ENCODE measurements at places on chromosomes 13 and 19.

DNA sequence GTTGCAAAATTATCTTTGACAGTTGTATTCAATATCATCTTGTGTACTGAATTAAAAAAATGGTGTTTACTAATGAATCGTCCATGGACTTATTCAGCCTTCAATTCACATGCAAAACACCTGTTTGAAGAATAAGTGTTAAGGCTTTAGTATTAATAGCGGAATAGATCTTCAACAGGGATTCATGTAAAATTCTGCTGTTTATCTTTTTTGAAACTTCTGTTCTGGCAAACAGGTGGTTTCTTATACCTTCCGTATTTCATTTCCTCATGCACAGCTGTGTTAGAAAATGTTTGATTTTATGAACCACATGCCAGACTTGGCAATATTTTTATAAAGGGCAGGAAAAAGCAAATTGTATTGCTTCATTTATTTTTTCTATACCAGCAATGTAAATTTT, 255.7 kb downstream of the DACH1 start:
- DNase-seq: no peak

DNA sequence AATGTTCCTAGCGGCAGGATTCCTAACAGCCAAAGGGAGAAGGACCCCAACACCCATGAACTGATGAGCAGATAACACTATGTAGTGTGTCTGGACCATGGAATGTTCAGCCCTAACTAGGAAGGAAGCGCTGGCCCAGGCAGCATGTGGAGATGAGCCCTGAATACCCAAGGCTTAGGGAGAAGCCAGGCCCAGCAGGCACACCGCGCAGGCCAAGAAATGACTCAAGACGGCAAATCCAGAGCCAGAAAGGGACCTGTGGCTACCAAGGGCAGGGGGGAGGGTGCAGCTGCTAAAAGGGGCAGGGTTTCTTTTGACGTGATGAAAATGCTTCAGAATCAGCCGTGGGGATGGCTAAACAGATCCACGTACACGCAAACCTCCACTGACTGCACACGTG, 20.7 kb upstream of the TINCR start:
- no peak for DNase-seq

DNA sequence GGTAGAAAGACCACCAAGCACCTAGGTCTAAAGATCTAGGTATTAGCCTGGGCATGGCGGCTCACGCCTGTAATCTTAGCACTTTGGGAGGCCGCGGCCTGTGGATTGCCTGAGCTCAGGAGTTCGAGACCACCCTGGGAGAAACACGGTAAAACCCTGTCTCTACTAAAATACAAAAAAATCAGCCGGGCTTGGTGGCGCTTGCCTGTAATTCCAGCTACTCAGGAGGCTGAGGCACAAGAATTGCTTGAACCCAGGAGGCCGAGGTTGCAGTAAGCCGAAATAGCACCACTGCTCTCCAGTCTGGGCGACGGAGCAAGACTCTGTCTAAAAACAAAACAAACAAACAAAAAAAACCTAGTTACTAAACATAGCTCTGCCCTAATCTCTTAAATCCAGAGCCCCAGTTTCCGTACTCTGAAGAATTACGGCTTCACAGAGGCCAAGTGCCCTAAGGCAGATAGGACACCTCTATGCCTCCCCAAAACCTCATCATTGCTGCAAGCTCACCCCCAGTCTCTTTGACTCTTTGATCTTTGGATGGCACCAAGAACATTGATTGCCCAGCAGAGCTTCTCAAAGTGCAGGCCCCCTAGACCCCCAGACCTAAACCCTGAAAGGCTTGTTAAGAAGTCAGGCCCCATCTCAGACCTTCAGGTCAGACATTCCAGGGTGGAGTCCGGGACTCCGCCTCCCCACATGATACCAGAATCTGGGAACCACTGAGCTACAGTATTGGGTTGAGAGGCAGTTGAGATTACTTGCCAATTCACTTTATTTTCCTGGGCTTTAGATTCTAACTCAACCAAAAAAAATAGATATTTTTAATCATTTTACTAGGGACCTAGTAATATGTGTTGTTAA, 2.8 kb downstream of the COL4A2 start:
- no peak for DNase-seq

GRCh38 chr13:95641291-95642027, 3.0 kb downstream of the DZIP1 start:
- no peak for DNase-seq

DNA sequence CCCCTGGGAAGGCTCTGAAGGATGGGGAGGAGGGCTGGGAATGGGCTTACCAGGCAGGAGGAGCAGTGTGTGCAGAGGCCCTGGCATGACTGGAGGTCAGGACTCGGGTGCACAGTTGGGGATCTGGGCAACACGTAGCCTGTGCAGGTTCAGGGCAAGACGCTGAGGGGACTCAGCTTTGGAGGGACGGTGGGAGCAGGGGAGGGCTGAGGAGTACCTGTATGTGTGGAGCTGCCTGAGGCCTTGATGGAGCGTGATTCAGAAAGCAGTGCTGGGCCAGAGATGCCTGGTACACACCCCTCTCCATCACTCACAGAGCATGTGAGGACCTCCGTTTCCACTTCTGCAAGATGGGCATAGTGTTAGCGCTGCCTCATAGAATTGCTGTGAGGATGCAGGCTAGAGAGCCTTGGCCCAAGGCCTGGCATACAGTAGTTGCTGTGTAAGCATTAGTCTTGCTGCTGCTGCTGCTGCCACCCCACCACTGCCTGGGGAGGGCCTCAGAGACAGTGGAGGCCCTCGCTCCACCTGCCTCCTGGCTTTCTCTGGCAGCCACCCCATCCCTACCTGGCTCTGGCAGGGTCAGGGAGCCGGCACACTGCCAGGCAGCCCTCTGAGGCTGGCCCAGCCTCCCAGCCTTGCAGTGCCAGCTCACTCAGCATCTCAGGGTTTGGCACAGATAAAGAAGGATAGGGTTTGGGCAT, 2.4 kb downstream of the PAK4 start:
- no peak for DNase-seq

- no peak for DNase-seq
Measured at GRCh38 chr13:99363391-99363790, 56.2 kb upstream of the GPR183 start.

DNA sequence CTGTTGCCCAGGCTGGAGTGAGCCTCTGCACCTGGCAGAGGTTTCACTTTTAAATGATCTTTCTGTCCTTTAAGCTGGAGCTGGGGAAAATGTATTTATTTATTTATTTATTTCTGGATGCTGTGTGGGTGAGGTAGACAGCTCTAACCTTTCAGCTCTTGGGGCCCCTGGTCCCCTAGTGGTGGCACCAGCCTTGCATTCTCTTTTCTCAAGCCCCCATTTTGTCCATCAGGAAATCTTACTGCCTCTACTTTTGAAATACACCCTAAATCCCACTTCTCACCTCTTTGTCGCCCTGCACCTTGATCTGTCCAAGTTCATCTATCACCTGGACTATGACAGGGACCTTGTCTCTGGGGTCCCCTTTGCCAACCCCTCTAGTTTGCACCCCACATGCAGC, 2.1 kb upstream of the B9D2 start:
- no peak for DNase-seq

DNA sequence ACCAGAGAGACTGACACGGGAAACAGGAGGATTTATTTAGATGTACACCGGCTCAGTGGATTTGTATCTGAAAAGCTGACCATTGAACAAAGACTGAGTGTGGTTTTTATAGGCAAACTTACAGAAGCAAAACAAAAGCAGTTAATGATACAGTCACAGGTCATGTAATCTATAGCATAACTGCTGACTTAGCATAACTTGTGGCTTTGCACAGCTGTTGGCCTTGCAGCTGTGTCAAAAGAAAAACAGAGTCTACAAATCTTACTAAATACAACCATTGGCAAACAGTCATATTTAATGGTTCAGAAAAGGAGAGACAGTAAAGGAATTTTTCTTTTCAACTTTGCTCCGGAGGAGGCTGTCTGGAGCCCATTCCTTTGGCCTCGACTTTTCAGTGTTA, 2.3 kb upstream of the ILF3 start:
- DNase-seq: no peak

DNA sequence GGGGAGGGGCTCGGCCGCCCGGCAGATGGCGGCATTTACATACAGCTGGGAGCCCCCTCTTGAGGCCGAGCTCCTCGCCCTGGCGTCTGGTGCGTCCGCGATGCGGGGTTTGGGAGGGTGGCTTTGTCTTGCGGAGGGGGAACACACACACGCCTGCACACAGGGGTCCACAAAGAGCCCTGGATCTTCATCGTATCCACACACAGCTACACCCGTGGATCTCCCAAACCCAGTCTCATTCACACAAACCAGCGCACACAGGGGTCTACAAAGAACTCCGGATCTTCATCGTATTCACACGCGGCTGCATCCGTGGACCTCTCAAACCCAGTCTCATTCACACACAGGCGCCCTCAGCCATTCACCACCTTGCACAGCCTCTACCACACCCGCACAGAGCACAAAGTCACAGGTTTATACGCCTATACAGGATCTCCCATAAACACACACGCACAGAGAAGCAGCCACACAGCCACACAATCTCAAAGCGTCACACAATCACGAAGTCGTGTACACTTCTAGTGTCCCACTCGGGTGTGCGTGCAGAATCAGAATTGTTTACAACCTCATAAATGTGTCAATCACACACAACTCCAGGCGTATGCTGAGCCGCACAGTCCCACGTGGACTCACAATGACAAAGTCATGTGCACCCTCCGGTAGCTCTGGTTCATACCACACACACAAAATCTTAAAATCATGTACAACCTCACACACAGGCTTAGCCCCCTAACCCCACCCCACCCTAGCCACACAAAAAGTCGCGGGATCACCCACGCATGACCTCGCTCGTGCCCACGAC, 550 bp upstream of the DLL3 start:
- DNase-seq: no peak

- DNase-seq: no peak
Measured at GRCh38 chr13:84479656-84480055, 597.4 kb upstream of the SLITRK1 start.

- DNase-seq: no peak
Measured at GRCh38 chr19:38441657-38442348, 8.3 kb downstream of the RYR1 start.

GRCh38 chr19:632579-633067, 714 bp downstream of the POLRMT start:
- peak; percentile 32 for DNase-seq

DNA sequence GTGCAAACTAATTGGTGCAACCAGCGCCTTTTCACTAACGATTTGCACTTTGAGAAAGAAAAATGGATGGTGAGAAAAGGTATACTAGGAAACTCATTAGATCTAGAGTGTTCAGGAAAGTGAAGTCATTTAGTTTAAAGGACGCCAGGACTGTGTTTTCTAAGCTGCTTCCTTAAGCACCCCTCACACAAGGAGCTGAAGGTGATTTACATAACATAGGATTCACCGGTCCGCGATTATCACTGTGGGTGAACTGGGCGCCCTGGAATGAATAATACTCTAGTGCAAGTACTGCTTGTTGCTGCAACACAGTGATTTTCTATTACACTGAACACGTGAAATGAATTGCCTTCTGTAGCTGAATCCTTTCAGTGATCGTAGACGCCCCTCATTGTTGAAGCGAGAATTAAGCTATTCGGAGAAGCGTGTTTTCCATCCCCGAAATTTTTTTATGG, 2.6 kb upstream of the MAB21L1 start:
- DNase-seq: no peak

- DNase-seq: no peak
Measured at GRCh38 chr19:17468302-17469091, 1.8 kb upstream of the SLC27A1 start.

DNA sequence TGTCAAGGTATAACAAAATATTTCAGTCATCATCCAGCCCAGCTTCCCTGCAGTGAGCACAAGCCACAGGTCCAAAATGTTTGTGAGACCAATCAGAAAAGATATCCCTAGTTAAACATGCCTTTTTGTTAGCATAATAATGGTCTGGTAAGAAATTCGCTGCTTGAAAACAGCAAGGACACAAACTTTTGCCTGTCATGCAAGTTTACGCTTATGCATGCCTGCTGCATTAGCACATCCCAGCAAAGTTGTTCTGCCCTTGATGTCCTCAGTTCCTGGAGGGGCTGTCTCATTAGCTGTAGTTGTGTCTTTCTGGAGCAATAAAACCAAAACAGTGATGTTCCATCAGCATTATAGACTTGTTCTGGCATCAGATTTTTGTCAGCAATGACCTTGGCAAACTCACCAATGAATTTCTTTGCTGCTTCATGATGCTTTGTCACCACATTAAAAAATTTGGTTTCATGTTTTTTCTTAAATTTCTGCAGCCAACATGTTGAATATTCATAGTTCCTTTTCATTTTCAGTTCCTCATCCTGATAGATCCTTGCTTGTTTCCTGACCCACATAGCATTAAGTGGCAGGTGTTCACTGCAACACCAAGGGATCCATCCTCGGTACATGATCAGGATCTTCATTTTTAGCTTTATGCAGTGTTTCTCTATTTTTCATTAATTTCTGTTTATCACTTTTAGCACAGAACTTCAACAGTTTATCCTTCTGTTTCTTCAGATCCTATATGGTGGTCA, 72.0 kb upstream of the GPR183 start:
- no peak for DNase-seq

GRCh38 chr13:77028202-77028601, 1.2 kb upstream of the FBXL3 start:
- no peak for DNase-seq

GRCh38 chr19:52735734-52736133, 890 bp upstream of the ZNF611 start:
- no peak for DNase-seq

DNA sequence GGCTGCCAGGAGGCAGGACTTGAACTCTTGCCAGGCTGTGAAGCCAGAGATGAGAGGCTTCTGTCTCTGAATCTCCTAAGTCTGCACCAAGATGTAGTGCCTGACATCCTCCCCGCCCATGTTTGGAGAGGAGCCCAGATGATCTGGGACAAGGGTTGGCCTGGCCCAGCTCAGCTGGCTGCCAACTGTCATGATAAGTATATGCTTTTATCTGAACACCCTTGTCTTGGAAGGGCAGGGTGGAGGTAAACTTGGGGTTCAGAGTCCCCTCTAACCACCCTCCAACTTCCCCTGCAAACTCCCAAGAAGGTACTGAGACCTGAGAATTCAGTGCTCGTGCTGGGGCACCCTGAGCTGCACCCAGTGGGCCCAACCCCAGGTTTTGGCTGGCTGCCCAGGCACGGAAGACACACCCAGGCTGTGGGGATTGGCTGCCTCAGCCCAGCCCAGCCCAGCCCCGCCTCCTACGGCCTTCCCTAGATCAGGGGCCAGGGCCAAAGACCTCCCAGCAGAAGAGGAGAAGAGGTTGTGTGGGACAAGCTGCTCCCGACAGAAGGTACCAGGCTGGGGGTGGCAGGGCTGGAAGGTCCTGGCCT, at the start of gene CYP4F12:
Gene CYP4F12, plus strand, starts transcription at position 508 of the 596 bp plus-strand sequence. CDS start 443 bp downstream, outside the sequence.
- DNase-seq: no peak

Data from activated T-helper 9 cell treated with anti-CD3 and anti-CD28 coated beads, Interleukin-2, amount 50 U/mL, for 16 hours (primary cell).